HL-60 (cell line): ENCODE measurements at places on chromosomes 7 and 10.

- no peak for DNase-seq
Measured at GRCh38 chr10:1169981-1170866, 114.0 kb downstream of the WDR37 start.

GRCh38 chr7:103866919-103867318 lies 122.5 kb downstream of the RELN start:
- DNase-seq, result no peak

DNA sequence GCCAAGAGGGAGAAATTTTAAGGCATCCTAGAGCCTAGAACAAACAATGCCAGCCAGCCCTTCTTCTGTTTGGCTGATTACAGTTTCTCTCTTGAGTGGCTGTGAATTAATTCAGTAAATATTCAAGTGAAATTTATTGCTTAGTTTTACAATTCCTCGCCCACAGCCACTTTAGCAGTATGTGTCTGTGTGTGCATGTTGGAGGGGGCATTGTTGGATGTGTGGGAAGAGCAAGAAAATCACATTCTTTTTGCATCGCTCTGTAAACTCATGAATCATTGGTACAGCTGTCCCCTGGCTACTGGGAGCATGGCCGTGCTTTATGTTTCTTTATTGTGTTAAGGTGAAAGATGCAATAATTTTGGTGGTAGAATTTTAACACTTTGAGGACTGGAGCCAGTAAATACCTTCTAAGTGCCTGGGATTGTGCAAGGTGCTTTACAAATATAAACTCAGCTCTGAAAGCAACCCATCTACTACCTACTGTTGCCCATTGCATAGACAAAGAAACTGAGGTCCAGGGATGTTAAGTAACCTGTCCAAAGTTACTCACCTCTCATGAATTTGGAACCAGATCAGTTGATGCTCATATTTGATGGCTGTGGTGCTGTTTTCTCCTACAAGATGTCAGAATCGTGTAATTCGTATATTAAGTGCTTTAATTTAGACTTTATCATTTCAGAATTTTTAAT lies 89.9 kb upstream of the BTBD16 start:
- no peak for DNase-seq

GRCh38 chr10:121078036-121078435 lies 226.9 kb downstream of the WDR11 start:
- no peak for DNase-seq

DNA sequence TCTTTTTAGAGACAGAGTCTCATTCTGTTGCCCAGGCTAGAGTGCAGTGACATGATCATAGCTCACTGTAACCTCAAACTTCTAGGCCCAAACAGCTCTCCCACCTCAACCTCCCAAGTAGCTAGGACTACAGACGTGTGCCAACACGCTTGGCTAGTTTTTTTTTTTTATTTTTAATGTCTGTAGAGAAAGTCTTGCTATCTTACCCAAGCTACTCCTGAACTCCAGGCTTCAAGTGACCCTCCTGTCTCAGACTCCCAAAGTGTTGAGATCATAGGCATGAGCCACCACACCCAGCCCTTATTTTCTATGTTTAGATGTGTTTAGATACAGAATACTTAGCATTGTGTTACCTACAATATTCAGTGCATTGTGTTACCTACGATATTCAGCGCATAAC lies 46.4 kb downstream of the KMT2E start:
- no peak for DNase-seq

GRCh38 chr10:63099734-63100133 lies 33.4 kb upstream of the NRBF2 start:
- DNase-seq, result no peak
